KBM-7 (cell line): ENCODE measurements at places on chromosomes 12 and 14.

GRCh38 chr14:98489115-98489514 is 782.9 kb downstream of the BCL11B start:
- no peak for DNase-seq

DNA sequence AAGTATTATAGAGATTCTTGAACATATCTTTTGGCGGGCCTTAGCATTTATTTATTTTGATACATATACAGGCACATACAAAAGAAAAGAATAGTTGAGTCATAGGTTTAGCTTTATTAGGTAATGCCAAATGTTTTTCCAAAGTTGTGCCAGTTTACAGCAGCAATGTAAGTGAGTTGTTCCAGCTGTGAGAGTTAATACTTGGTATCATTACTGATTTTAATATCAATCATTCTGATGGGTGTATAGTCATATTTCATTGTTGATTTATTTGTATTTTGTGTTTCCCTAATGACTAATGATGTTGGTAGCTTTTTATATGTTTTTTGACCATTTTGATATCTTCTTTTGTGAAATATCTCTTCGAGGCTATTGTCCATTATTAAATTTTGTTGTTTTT is 122.4 kb downstream of the MIPOL1 start:
- DNase-seq, result no peak

- no peak for DNase-seq
These were observed 1382.1 kb downstream of the AACS start for GRCh38 chr12:126447346-126447745.

DNA sequence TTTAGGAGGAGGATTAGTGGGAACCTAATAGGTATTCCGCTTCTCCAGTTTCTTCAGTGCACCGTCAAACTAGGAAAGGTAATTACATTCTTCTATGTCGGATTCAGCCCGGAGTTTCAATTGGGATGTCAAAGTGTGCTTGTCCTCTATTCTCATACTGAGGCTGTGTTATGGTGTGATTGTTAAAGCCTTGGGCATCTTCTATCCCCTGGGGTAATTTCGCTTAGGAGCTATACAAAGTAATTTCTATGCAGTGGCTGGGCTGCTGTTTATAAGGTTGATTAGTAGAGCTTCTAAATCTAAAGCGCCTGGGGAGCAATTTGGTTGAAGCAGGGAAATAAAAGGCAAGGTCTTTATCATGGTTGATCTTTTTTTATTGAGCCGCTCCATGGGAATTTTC is 399.6 kb downstream of the ZFP36L1 start:
- no peak for DNase-seq

DNA sequence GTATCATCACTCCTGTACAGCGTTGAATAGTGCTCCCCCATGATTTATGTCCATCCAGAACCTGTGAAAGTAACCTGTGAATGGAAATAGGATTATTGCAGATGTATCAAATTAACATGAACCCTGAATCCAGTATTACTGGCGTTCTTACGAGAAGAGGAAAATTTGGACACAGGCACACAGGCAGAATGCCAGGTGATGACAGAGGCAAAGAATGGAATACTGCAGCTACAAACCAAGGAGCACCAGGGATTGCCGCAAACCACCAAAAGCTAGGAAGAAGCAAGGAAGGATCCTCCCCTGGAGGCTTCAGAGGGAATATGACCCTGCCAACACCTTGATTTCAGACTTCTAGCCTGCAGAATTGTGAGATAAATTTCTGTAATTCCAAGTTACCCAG is 113.5 kb upstream of the EGLN3 start:
- DNase-seq, result no peak

- no peak for DNase-seq
These were observed 150.3 kb downstream of the FOXN3 start for GRCh38 chr14:89266754-89267153.

GRCh38 chr12:3045494-3045893 is 31.7 kb upstream of the TSPAN9 start:
- no peak for DNase-seq

GRCh38 chr12:131827961-131828534 is at the start of gene MMP17:
Gene MMP17 (plus strand): TSS chr12:131828393. CDS start chr12:131828495, 102 bp downstream.
- DNase-seq, result peak; percentile 65

DNA sequence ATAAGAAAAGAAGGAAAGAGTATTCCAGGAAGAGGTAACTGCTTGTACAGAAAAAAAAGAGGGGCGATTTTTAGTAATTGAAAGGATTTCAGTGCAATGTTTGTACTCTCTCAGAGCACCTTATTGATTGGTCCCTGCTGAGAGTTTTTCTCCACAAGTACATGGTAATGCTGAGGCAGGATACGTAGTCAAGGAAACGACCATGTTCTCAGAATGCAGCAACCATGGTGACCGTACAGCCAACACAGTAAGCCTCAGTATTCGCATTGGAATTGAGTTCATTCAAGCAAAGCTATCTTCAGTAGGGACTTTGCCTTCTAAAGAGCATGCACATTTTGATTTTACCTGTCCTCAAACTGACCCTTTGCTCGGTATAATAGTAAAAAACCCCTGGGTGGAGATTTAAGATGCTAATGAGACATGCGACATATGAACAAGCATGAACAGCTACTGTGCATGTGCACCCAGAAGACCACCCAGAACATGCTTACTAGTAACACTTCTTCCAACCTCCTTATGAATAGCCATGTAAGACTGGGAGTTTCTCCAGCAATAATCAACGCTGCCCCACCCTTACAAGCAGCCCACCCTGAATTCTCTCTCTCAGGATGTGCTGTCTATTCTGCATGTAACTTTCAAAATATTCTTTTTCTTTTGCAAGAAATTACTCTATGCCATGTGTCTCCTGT is 6.2 kb upstream of the SLC41A2 start:
- DNase-seq, result no peak

- no peak for DNase-seq
These were observed 28.1 kb upstream of the GPR68 start for GRCh38 chr14:91272341-91273272.

DNA sequence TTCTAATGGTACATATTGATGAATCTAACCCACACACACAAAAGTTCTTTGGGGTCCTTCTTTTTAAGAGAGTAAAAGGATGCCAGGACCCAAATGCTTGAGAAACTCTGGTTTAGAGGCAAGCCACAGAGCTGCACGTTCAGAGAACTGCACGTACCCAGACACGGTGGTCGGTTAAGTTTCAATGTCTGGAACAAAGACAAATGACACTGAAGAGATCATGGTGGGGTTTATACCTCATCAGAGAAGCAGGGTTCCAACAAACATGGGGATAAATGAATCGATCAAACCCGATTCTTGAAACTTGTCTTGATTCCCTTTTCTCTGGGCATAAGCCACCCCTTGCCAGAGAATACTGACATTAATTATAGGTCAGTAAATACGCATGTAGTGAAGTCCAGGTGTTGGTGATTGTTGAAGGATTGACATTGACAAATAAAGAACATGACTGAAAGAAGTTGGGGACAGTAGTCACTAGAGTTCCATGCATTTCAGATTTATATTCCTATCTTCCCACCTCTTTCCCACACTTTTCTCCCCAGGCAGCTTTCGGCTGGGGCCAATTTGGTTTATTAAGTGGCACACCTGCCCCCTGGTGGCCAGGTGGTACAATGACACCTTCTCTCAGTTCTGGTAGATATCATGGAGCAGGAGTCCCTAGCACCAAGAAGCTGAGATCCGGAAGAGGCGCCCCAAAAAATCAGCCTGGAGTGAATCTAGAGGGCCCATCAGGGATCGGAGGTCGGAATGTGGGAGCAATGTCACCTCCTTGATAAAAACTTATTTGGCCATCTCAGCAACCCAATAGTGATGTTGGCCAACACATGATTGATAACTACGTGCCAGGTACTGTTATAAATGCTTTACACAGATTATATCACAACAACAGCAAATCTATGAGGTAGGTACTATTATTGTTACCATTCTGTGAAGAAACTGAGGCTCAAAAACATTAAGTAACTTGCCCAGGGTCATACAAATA is 17.8 kb upstream of the HDAC7 start:
- peak; percentile 77 for DNase-seq

DNA sequence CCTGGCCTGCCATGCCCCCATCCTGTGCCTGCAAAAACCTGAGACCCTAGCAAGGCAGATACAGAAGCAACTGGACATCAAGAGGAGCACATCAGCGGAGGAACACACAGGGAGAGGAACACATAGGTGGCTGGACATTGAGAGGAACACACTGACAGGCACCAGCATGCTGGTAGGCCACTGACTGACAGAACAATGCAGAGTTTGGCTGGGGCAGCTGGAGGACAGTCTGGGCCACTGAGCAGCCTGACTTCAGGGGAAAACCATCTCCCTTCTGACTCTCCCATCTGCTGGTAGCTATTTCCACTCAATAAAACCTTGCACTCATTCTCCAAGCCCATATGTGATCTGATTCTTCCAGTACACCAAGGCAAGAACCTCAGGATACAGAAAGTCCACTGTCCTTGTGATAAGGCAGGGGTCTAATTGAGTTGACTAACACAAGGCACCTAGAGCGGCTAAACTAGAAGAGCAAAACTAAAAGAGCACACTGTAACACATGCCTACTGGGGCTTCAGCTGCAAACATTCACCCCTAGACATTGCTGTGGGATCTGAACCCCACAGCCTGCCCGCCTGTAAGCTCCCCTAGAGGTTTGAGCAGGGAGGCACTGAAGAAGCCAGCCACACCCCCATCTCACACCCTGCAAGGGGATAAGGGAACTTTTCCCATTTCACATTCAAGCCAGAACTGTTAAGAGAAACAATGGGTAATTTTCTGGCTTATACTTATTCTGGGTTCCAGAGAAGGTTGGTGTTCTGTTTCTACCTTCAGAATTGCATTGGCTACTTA is 22.1 kb downstream of the CLECL1 start:
- no peak for DNase-seq

DNA sequence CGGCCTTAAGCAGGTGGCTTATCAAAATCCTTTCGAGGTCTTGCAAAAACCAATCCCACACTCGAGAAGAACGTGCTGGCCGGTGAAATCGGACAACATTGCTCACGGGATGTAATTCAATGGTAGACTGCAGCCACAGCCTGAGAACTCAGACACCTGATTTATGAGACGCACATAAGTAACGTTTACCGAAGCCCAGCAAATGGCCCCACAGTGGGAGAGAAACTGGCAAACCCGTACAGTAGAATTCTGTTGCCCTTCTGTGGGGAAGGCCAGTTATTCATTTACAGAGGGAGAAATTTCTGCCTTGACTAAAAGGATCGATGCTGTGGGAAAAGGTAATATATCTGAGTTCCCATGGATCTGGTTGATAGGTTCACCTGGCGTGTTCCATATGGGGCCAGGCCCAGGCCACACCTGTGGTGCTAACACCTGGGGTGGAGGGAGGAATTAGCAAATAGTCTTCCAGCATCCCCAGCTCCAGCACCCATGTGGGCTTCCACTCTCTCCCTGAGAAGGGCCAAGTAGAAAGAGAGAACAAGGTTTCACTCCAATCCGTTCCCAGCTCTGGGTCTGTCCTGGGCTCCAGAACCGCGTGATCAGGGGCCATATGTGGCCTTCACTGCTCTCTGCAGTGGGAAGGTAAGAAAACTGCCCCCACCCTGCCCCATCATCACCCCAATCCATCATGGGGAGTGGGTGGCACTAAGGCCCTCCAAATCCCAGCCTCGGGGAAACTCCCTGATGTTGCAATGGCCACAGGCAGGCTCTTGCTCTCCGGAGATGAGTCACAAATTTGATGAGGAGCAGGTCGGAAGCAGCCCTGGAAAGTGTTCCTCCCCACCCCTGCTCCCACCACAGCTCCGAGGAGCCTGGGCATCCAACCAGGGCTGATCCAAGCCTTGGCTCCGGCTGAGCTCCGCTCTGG is 12.7 kb downstream of the BDKRB1 start:
- DNase-seq, result no peak

GRCh38 chr12:40464121-40464520 is 228.1 kb upstream of the CNTN1 start:
- peak; percentile 4 for DNase-seq

GRCh38 chr12:12508612-12509011 is 54.1 kb downstream of the DUSP16 start:
- no peak for DNase-seq

DNA sequence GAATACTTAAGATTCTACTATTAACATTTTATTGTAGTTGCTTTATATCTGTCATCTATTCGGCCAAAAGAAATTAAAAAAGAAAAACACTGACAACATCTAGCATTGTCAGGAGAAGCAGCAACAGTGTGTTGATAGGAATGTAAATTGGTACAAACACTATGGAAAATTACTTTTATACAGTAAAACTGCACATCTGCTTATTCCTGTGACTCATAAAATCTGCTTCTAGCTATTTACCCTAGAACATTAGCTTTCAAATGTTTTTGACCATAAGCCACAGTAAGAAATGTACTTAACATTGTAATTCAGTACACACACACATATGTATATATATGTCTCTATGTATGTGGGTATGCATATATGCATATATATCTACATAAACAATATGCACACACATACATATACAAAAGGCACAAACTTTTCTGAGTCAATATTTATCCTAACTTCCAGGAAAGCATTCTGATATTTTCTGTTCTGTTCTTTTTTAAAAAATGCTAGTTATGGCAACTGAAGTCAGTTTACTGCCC is 278.9 kb upstream of the GARIN2 start:
- no peak for DNase-seq

DNA sequence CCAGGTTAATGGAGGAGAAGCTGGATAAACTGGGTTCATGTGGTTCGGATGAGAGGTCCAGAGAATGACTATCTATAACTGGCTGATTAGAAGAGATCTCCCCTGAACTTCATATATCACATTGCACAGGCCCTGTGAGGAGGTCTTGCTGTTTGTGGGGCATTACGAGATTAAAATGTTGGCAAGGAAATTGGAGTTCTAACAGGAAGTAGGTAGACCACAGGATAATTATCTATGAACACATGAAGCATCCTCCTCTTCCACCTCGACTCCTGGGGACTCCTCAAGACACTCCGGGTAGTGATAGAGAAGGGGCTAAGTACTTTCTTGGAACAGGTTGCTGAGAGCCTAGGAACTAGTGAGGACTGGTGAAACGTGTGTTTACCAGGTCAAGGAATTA is 418.8 kb downstream of the KCNH5 start:
- DNase-seq, result peak; percentile 13

GRCh38 chr14:87034680-87035079 is 958.3 kb downstream of the GALC start:
- no peak for DNase-seq

DNA sequence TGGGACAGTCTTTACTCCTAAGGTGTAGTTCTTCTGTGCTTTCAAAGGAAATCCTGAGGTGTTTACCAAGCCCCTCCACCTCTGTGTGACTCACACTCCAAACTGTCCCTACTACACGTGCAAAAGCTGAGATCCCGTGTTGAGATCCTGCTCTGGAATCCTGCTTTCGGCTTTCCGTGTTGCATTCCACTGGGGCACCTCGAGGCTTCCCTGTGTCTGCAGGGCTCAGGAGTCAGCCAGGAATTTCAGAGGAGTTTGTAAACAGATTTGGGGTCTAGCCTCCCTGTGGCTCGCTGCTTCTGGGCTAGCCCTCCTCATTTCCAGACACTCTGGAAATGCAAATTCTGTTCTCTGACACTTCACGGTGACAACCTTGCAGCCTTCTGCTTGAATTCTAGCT is 48.4 kb downstream of the CACNA2D4 start:
- no peak for DNase-seq

- peak; percentile 57 for DNase-seq
These were observed 18.7 kb upstream of the HDAC7 start for GRCh38 chr12:47838286-47838931.
